Iris pigment epithelial cell (primary cell): ENCODE measurements at places on chromosomes 11 and 22.

DNA sequence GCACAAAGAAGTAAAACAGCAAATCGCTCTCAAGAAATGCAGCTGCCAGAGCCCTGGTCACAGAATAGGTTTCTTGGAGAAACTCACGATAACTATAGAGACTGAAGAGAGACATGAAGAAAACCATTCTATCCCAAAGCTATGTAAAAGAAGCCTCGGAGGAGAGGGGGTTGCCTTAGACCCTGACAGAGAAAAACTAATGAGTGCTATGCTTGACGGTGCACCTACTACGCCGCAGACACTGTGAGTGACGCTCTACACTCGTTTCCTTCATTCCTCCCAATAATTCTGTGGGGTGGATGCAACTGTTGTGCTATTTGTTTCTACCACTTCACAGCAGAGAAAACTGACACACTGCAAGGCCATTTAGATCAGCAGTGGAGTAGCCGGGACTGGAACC lies 121.8 kb downstream of the ETS1 start:
- DNase-seq, result no peak

DNA sequence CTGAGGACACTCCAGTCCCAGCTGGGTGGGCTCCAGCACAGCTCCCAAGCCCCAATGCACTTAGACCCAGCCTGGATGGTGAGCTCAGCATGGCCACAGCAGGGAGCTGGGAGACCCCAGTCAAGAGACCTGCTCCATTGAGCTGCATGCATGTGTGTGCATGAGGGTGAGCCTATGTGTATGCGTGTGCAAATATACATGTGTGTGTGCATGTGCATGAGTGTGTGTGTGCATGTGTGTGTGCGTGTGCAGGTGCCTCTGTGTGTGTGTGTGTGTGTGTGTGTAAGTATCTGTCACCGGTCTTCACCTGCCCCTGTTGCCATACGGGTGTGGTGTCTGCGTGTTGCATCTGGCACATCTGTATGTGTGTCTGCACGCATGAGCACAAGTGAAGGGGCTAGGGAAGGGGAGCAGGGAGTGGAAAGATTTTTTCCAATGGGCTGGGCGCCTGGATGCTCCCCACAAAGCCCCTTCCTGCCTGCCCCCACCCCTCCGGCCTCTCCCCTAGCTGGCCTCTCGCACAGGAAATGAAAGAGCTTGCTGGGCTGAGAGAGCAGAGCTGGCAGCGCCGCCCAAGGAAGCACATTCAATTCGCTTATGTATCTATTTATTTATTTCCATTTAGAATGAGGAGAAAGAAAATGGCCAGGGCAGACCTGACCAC lies 4.1 kb downstream of the TSPAN32 start:
- peak; percentile 41 for DNase-seq

- DNase-seq, result peak; percentile 56
Observed at GRCh38 chr11:65104628-65105027, 7.0 kb upstream of the TM7SF2 start.

DNA sequence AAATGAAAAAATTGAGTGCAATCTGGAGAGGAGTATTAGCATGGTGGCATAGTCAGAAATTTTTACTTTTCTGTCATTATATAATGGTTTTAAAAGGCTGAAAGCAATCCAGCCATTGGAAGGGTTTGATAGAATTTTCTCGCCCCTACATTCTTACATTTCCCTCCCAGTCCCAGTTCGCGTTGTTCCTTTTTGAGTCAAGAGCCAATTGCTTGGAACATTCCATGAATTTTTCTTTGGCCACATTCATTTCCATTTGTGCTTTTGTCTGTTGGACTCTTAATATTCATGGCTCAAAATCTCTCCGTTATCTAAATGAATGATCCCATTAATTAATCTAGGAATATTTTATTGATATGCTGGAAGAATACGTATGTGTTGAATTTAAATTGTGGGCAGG lies 66.0 kb downstream of the GRK3 start:
- peak; percentile 13 for DNase-seq

DNA sequence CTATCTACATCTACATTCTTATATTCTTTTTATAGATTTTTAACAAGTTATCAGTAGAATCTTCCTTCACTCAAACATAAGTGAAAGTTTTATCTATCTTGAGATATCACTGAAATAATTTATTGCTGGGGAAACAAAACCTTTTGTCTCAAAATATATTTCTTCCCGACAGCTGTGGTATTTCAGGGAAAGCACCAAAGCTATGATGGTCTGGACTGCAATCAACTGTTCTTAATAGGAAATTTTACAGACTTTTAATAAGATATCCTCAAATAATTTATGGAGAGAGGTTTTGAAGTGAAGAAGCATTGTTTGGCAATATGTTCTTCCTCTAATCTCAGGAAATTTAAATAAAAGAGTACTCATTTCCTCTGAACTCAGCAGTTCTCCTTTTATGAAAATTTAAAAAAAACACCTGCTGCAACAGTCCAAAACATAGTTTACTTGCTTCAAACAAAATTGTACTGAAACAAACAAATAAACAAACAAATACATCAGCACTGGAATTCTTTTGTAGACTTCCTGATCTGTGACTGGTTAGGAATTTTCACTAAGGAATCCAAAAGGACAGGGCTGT lies 33.9 kb upstream of the EIF3M start:
- DNase-seq, result no peak

DNA sequence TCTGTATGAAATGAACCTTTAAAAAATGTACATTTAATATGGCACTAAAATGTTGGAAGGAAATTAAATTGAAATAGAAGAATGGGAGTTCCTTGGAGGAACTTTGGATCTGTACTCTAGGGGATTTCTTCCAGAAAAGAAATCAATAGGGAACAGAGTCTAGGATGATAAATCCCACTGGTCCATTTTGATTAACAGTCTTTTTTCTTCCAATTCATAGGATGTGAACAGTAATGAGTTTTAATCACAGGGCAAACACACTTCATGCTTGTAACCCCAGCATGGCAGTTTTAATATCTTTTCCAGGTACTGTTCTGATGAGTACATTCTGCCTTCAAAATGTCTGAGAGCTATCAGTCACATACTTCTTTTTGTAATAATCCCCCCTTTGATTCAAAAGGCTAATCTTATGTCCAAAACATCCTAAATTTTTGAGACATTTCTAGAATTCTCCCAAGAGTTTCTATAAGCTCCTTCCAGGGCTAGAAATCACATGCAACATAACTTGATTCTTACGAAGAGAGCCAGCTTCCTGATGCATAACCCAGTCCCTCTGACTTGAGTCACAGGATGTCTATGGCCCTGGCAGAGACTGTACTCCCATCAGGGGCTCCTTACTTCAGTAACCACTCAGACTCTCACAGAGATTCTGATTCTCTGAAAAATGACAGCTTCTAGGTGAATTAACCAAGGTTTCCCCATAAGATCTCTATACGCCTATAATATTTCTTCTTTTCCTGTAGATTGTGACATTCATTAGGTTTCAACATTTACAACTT lies 112.9 kb downstream of the SLC36A4 start:
- no peak for DNase-seq

DNA sequence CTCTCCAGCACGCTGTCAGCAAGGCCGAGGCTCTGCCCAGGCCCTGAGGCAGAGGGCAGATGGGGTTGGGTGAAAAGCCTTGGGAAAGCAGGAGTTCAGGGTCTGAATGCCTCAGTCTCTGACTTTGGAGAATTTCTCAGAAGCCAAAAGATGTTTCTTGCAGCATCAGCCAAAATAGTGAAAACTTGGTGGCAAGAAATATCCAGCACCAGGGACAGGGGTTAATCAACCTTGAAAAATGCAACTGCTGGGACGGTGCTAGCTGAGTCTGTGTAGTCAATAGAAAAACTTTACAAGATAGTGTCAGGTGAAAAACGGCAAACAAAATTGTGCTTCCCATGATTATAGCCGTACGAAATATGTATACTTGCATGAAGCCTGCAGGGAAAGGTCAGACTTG lies 1.4 kb upstream of the ABCC8 start:
- DNase-seq, result peak; percentile 14

DNA sequence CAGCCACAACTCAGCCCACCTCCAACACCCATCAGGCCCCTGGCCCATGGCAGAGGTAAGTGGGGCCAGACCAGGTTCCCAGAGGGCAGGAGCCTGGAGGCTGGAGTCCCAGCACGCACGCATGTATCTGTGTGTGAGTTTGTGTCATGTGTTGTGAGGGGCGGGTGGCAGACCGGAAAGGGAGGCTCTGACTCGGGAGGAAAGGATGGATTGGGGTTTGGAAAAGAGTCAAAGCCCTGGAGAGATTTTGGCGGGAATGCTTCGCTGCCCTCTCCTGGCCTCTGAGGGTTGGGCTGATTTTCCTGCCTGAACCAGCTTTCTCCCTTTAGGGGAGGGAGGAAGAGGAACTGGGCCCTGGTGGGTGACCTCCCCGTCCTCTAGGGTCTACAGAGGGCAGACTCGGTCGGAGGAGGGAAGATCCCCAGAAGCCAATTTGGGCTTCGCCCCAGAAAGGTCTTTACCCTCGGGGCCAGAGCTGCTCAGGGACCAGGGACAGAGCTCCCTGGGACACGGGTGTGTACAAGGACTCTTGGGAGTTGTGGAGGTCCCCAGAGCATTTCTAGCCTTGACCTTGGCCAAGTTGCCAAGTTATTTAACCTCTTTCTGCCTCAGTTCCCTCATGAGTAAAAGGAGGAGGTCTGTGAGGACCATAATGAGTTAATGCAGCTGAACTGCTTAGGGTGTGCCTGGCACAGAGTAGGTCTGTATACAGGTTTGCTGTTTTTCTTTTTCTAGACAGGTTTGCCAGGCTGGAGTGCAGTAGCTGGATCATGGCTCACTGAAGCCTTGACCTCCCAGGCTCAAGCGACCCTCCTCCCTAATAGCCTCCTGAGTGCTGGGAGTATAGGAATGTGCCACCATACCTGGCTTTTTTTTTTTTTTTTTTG lies 6.9 kb downstream of the C11orf68 start:
- peak; percentile 27 for DNase-seq

GRCh38 chr11:57761301-57762234 lies at the start of gene CTNND1:
Gene CTNND1 (plus strand): TSS chr11:57761802. CDS start chr11:57791479, 29,677 bp downstream.
- peak; percentile 98 for DNase-seq

GRCh38 chr11:2795491-2795991 lies 90.0 kb downstream of the CDKN1C start:
- DNase-seq, result no peak

DNA sequence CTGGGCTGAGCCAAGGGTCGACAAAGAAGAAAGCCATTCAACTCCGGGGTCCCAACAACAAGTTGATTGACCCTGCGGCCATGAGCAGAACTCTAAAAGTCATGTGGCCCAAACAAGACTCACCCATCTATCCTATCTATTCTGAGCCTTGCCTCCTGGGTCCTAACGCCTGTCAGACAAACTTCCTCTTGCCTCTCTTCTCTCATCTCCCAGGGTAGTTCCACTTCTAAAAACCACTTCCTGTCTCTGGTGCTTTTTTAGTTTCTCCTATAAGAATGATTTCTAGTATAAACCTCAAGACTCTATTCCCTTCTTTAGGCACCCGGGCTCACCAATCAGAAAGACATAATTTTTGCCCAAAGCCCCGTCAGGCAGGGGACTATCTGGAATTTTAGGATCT lies 530.2 kb downstream of the DLG2 start:
- DNase-seq, result no peak

DNA sequence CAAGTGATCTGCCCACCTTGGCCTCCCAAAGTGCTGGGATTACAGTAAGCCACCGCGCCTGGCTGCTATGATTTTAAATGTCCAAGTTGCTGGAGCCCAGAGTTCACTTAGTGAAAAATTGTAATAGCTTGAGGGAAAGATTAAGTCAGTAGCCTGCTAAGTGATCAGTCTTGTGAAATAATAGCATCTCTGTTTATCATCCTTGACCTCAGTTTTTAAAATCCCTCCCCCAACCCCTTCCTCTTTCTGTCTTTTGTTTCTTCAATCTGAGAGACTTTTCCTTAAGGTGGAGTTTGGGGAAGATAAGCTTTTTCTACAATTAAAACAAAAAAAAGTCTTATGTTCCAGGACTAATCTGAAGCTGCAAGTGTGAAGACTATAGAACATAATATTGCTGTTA lies 6.4 kb downstream of the HIPK3 start:
- DNase-seq, result peak; percentile 24

DNA sequence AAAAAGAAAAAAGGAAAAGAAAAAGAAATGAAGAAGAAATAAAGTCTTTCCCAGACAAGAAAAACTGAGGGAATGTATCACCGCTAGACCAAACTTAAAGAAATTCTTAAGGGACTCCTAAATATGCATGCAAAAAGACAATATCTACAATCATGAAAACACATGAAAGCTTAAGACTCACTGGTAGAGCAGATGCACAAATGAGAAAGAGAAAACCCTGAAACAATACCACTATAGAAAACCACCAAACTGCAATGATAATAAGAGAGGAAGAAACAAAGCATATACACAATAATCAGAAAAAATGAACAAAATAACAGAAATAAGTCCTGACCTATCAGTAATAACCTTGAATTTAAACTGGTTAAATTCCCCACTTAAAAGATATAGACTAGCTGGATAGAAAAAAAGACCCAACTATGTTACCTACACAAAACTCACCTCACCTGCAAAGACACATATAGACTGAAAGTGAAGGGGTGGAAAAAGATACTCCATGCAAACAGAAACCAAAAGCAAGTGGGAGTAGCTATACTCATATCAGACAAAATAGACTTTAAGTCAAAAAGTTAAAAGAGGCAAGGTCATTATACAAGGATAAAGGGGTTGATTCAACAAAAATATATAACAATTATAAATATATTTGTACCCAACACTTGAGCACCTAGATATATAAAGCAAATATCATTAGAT lies 61.3 kb upstream of the NARS2 start:
- DNase-seq, result no peak

GRCh38 chr22:29642694-29643093 lies 39.3 kb downstream of the NF2 start:
- DNase-seq, result no peak

DNA sequence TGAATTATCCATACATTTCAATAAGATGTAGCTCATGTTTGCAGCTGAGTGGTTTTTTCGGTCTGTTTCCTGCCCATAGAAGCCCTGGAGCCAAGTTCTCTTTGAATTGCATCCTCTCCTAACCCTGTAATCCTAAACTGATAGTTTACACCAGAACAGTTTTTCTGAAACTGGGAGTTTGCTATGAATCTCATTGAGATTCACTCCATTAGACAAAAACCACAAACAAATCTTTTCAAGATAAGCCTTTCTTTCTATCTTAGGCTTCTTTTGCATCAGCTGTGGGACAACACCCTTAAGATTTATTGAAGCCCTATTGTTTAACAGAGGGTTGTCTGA lies 324.8 kb downstream of the DYNC2H1 start:
- peak; percentile 14 for DNase-seq

- peak; percentile 1 for DNase-seq
Observed at GRCh38 chr11:119990309-119991021, 147.4 kb downstream of the TRIM29 start.

GRCh38 chr11:111715142-111715816 lies 50.9 kb downstream of the PPP2R1B start:
- DNase-seq, result no peak

DNA sequence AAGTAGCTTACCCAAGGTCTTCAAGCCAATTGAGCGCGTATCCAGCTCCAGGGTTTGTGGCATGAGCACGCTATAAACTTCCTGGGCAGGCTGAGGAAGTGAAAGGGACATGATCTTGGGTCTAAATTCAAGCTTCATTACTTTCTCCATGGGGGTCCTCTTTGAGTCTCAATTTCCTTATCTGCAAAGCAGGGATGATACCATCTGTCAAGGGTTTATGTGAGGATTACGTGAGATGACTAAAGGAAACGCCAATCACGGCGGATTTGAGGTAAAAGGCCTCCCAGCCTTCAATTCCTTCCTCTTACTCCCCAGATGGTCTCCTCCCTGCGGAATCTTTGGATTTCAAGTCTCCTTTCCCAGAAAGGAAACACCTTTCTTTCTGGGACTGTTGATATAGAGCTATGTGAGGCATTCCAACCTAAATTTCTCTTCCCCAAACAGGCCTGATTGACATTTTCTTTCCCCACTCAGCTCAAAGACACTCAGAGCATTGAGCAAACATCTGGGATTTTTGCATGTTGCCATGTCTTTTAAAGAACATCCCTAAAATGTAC lies 474.4 kb downstream of the INSC start:
- DNase-seq, result no peak
